ENCODE measurements at places on chromosomes 6 and 20. TPM values are rescaled to one million over a fixed set of nuclear protein-coding genes. Genes with fewer than 3 reads are reported as not detected.

DNA sequence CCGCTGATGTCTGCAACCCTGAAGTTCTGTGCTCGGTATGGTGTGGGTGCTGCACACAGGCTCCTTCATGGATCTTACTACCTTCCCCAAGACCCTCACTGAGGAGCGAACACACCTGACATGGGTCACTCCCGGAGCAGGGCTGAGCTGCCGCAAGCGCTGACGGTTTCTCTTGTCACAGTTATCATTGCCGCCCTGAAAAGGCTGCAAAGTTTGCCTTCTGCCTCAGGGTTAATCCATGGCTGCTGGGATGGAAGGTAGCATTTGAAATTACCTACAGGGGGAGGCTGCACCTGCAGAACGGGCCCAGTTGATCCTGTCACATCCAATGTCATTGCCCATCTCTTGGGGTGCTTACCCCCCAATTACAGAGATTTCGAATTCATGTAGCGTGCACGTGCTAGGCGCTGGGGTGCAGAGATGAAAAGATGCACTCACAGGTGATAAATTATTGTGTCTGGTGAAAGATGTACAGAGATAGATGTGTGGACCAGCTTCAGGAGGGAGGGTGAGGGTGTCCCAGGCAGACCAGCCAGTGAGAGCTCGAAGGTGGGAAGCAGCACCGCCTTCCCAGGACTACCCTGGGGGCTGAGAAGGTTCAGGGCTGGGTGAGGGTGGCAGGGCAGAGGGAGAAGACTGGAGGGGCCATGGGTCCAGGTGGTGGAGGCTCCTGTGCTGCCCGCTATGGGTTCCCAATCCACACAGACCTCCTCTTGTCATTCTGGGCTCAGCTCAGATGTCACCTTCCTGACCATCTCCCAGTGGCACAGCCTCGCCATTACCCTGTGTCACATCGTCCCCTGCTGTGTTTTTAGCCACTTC, 120.1 kb downstream of the SYCP2 start:
- DNase-seq, result no peak
- no peak overlapping the region for H3K4me3 ChIP-seq
- no peaks in the 10 kb centered on the region for H3K4me1 ChIP-seq
- no peaks in the 10 kb centered on the region for H3K36me3 ChIP-seq
- peaks cover 77% of the 10 kb centered on the region for H3K27me3 ChIP-seq

DNA sequence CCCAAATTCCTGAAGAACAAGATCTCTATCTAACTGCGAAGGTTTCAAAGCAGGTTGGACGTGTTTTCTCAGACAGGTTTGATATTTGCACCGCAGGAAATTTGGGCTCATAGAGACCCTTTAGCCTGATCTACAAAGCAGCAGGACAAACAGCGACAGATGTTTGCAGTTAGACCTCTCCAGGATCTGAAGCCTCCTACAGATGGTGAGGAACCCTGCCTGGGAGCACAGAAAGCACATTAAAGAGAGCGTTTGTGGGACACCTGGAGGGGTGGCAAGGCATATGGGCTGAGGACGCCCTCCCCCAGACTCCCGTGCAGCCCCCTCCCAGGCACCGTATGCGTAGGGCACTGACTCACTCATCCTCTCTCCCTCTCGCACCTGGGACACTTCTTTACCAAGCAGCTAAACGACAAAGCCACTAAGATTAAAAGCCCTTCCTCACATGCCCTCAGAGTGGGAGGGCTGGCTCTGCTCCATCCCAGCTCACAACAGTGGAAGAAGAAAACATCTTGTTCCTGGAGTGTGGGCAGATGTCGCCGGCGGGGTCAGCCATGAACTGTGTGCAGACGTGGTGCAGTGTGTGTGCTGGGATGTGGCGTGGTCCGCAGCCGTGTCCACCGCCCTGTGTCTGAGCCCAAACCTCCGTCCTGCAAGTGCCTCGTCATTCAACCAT, 249.7 kb upstream of the AFDN start:
- peaks cover 69% of the 10 kb centered on the region for H3K27me3 ChIP-seq
- no peak overlapping the region for H3K4me3 ChIP-seq
- H3K4me1 ChIP-seq, result no peaks in the 10 kb centered on the region
- no peaks in the 10 kb centered on the region for H3K36me3 ChIP-seq

DNA sequence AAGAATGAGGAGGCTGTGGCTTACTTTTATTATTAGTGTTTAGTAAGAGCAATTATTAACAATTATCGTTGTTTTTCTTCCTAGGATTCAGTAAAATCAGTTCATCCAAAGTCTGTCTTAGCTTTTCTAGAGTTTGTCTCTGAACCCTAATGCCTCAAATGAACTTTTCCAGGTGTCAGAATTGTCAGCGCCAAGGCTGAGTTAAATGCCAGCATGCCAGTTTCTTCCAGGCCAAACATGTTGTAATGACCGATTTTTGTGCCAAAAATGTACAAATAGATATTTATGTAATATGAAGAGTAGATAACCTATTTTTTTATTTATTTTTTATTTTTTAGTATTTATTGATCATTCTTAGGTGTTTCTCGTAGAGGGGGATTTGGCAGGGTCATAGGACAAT, 66.8 kb upstream of the SCGN start:
- H3K4me3 ChIP-seq, result no peak overlapping the region
- H3K36me3 ChIP-seq, result peaks cover 3% of the 10 kb centered on the region
- H3K27me3 ChIP-seq, result no peaks in the 10 kb centered on the region
- H3K4me1 ChIP-seq, result no peaks in the 10 kb centered on the region
- no peak for DNase-seq

- H3K27ac ChIP-seq, result no peak overlapping the region
- H3K36me3 ChIP-seq, result no peaks in the 10 kb centered on the region
- no peak overlapping the region for H3K4me3 ChIP-seq
- peaks cover 24% of the 10 kb centered on the region for H3K4me1 ChIP-seq
Measured at GRCh38 chr6:11609324-11610071, 71.9 kb downstream of the TMEM170B start.

- peaks cover 30% of the 10 kb centered on the region for H3K4me1 ChIP-seq
- H3K36me3 ChIP-seq, result no peaks in the 10 kb centered on the region
- H3K27me3 ChIP-seq, result no peaks in the 10 kb centered on the region
Measured at GRCh38 chr20:45153752-45154151, 20.9 kb upstream of the PI3 start.

- no peak overlapping the region for H3K27ac ChIP-seq
- H3K4me3 ChIP-seq, result no peak overlapping the region
- no peaks in the 10 kb centered on the region for H3K36me3 ChIP-seq
Measured at GRCh38 chr6:166351715-166352285, 9.5 kb upstream of the SFT2D1 start.

DNA sequence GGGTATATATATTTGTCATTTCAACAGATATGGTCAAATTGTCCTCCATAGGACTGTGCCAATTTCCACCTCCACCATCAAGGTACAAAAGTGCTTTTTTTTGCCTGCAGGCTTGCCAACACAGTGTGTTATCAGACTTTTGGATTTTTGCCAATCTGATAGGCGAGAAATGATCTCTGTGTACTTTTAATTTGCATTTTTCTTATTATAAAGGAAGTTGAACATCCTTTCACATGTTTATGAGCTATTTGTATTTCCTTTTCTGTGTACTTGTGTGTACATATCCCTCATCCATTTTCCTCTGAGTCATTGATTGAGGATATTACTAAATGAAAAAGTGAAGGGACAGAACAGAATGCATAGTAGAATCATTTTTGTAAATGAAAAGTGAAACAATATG, 39.0 kb upstream of the PTPN1 start:
- peaks cover 28% of the 10 kb centered on the region for H3K4me1 ChIP-seq
- H3K4me3 ChIP-seq, result no peak overlapping the region
- H3K27me3 ChIP-seq, result no peaks in the 10 kb centered on the region
- DNase-seq, result no peak
- no peak overlapping the region for H3K27ac ChIP-seq

- H3K36me3 ChIP-seq, result no peaks in the 10 kb centered on the region
- peak; percentile 79 for DNase-seq
- H3K27ac ChIP-seq, result peak overlapping the region; percentile 87
- no peak overlapping the region for H3K4me3 ChIP-seq
Measured at GRCh38 chr20:5031206-5031557, 29.9 kb upstream of the SLC23A2 start.

- no peak overlapping the region for H3K27ac ChIP-seq
- no peak overlapping the region for H3K4me3 ChIP-seq
- peaks cover 7% of the 10 kb centered on the region for H3K36me3 ChIP-seq
- H3K4me1 ChIP-seq, result no peaks in the 10 kb centered on the region
Measured at GRCh38 chr6:78967191-78967590, 99.8 kb downstream of the IRAK1BP1 start.

GRCh38 chr6:40779409-40779808, 192.2 kb upstream of the LRFN2 start:
- DNase-seq, result no peak
- H3K4me3 ChIP-seq, result no peak overlapping the region
- no peaks in the 10 kb centered on the region for H3K36me3 ChIP-seq
- H3K27ac ChIP-seq, result no peak overlapping the region
- no peaks in the 10 kb centered on the region for H3K4me1 ChIP-seq

GRCh38 chr6:19873031-19873430, 35.9 kb downstream of the ID4 start:
- no peaks in the 10 kb centered on the region for H3K4me1 ChIP-seq
- H3K27me3 ChIP-seq, result no peaks in the 10 kb centered on the region
- no peaks in the 10 kb centered on the region for H3K36me3 ChIP-seq
- DNase-seq, result no peak

GRCh38 chr6:125197795-125198269, 44.3 kb downstream of the TPD52L1 start:
- H3K27me3 ChIP-seq, result no peaks in the 10 kb centered on the region
- DNase-seq, result peak; percentile 68
- H3K36me3 ChIP-seq, result peaks cover 7% of the 10 kb centered on the region
- H3K4me1 ChIP-seq, result peaks cover 87% of the 10 kb centered on the region
- no peak overlapping the region for H3K4me3 ChIP-seq

DNA sequence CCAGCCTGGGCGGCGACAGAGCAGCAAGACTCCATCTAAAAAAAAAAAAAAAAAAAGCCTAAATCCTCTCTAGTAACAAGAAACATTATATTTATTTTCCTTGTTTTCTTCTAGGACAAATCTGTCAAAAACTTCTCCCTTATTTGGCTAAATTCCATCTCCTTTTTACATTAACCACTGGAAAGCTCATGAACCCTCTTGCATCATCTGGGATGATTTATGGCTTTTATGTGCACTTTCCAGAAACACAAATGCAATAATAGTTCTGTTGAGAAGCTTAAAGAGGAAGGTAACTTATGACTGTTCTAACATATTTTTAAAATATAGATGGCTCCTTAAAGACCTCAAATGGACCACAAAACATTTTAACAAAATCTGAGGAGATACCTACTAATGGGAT, 526.1 kb upstream of the SPTLC3 start:
- H3K27me3 ChIP-seq, result no peaks in the 10 kb centered on the region
- H3K27ac ChIP-seq, result no peak overlapping the region
- H3K36me3 ChIP-seq, result no peaks in the 10 kb centered on the region
- H3K4me3 ChIP-seq, result no peak overlapping the region

DNA sequence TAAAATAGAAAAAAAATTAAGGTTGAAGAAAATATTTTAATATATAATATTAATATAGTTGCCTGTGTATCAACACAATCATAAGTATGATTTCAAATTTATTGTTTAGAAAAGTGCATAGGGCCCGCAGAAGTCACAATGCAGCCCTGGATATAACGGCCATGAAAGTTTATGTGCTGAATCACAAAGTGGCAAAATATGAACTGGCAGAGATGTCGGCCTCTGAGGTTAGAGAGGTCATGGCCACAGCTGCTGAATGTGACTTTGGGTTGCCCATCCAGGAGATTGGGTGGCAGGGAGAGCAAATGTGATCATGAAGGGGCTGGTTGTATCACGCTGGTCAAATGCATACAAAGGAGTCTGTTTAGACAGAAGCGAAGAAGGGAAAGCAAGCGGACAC, 35.7 kb downstream of the COL11A2 start:
- no peak overlapping the region for H3K4me3 ChIP-seq
- 0 out of 2 replicates have a peak, but pooled peaks cover under 1% of the 10 kb centered on the region for H3K4me1 ChIP-seq
- H3K36me3 ChIP-seq, result no peaks in the 10 kb centered on the region
- no peak overlapping the region for H3K27ac ChIP-seq
- DNase-seq, result no peak
- peaks cover 55% of the 10 kb centered on the region for H3K27me3 ChIP-seq

DNA sequence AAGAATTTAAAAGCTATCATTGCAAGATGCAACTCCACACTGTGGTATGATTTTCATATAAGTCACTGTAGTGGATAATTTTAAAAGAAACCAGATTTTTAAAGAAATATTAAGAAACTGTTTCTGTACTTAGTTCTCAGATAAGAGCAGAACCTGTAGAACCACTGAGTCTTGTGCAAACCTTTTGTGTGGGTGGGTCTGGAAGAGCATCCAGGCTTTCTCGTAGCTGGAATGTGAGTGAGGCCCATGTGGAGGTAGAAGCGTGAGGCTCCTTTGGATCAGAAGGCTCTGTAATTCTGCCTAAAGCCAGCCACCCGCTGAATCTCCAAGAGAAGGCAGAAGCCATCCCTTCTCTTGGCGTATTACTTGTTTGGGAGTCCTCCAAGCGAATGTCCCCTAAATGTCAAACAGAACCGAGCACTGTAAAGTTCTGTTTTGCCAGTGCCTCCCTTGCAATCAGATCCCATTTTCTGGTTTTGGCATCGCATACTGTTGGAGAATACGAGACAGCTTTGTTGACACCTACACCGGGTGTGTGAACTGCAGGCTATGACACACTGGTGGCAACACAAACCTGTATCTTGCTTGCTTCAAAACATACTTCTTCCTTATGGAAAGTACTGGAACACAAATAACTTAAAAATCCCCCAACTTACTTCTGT, 188.7 kb downstream of the FOXC1 start:
- peak overlapping the region; percentile 35 for H3K27ac ChIP-seq
- no peak for DNase-seq
- no peaks in the 10 kb centered on the region for H3K27me3 ChIP-seq
- H3K36me3 ChIP-seq, result no peaks in the 10 kb centered on the region
- H3K4me1 ChIP-seq, result peaks cover 11% of the 10 kb centered on the region

- H3K4me3 ChIP-seq, result peak overlapping the region; percentile 87
- no peaks in the 10 kb centered on the region for H3K36me3 ChIP-seq
- H3K27ac ChIP-seq, result no peak overlapping the region
- H3K4me1 ChIP-seq, result peaks cover 18% of the 10 kb centered on the region
Measured at GRCh38 chr20:18288749-18289267, 481 bp downstream of the ZNF133 start.

DNA sequence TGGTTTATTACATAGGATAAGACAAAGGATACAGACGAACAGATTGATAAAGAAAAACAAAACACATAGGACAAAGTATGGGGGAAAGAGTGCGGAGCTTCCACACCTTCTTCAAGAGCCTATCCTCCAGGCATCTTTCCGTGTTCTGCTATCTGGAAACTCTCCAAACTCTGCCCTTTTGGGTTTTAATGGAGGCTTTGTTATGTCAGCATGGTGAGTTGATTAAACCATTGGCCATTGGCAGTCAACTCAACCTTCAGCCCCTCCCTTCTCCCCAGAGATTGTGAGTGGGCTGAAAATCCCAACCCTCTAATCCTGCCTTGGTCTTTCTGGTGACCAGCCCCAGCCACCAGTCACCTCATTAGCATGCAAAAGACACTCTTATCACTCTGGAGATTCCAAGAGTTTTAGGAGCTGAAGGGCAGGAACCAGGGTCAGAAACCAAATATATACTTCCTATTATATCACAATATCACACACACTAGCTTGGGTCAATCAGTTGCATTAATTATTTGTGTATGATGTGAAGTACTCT, 23.8 kb downstream of the HLA-DOB start:
- no peak overlapping the region for H3K4me3 ChIP-seq
- no peak overlapping the region for H3K27ac ChIP-seq
- no peaks in the 10 kb centered on the region for H3K4me1 ChIP-seq
- H3K27me3 ChIP-seq, result peaks cover 52% of the 10 kb centered on the region
- no peaks in the 10 kb centered on the region for H3K36me3 ChIP-seq
- no peak for DNase-seq

VARS2 gene
- total RNA-seq, result 60.3 TPM

RAD21L1 gene
- 0.60 TPM for total RNA-seq

WFDC5 gene
- not detected for total RNA-seq

SLC25A27 gene
- 25.0 TPM for total RNA-seq
